ENCODE measurements at places on chromosomes 16 and 17. TPM values are rescaled to one million over a fixed set of nuclear protein-coding genes. Genes with fewer than 3 reads are reported as not detected.

Gene SLFN12L
- not detected for total RNA-seq

Gene MTSS2
- 42.3 TPM for total RNA-seq

- DNase-seq: no peak
Observed at GRCh38 chr17:19569785-19570543, 36.3 kb downstream of the SLC47A1 start.

DNA sequence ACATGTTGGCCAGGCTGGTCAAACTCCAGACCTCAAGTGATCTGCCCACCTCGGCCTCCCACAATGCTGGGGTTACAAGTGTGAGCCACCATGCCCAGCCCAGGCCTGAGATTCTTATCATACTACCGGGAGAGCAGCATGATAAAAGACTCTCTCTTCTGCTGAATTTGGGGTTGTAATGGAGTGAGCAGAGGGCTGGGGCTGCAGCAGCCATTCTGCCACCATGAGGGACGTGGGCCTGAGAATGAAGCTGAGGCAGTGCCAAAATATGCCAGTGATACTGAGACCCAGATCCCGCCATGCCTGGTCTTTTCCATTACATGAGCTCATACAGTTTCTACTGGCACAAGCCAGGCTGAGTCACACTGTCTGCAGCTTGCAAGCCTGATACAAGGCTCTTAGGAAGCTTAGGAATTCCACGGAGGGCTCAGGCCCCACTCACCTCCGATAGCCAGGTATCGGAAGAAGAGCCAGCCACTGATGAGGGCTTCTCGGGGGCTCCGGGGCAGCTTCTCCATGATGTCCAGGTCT lies 19.6 kb upstream of the P2RX1 start:
- DNase-seq: peak; percentile 11

DNA sequence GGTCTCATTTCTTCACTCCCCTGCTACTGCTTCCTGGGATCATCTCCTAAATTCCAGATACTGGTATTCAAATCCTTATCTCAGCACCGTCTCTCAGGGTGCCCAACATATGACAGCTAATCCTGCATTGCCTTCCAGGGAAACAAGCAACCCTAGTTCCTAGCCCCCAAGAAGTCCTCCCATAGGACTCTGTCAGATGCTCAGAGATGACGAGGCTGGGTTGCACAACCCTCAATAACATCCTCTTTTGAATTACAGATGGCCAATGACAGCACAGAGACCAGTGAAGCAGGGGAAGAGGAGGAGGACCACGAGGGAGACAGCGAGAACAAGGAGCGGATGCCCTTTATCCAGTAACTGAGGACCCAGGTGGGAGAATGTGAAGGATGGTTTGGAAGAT lies 45.0 kb upstream of the CLEC3A start:
- DNase-seq: no peak

Gene HYDIN
- not detected for total RNA-seq

- no peak for DNase-seq
Observed at GRCh38 chr16:50884066-50884860, 142.4 kb downstream of the CYLD start.

Gene SCGB1C2
- not detected for total RNA-seq

- DNase-seq: no peak
Observed at GRCh38 chr16:72221630-72222024, 49.7 kb upstream of the PMFBP1 start.

- DNase-seq: peak; percentile 85
Observed at GRCh38 chr17:61966191-61966590, 38.4 kb upstream of the INTS2 start.

- DNase-seq: no peak
Observed at GRCh38 chr16:57479976-57480753, 6.1 kb downstream of the DOK4 start.

DNA sequence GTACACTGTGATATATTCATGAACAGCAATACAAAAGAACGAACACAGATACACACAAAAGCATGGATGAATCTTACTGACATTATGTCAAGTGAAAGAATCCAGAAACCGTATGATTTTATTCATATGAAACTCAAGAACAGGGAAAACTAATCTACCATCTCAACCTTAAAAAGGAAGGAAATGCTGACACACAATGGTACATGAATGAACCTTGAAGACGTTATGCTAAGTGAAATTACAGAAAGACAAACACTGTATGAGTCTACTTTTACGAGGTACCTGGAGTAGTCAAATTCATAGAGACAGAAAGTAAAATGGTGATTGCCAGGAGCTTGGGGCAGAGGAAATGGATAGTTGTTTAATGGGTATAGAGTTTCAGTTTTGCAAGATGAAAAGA lies 8.7 kb upstream of the PRKCB start:
- no peak for DNase-seq

DNA sequence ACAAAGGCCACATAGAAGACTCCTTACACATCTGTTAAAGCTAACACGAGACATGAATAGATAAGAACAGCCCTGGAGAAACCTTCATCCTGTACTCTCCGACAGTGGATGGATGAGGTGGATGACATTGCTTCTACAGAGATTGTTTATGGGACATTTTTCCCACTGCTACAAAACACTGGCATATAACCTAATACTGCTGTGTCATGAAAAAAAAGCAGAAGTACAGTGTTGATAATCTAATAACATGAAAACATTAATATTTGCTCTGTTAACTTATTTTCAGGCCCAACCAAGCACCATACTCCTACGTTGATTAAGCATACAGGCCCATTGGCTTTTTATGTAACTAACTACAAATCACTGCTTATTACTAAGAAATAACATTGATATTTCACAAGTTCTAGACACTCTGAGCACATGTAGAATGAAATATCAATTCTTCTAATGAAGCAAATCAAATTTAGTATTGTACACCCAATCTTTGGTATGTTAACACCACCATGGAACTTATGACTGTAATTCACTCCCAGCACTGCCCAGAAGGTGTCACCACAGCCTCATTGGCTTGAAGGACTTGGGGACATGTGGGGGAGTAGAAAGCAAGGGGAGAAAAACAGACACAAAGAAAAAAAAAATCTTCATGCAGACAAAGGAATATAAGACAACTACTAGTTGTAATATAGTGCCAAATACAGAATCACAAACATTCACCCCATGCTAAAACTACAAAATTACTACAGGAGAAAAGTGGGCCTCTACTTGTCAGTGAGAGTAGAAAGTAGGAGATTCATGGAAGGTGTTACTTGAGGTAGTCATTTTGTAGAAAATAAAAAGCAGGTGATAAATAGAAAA lies 330.0 kb upstream of the PMFBP1 start:
- DNase-seq: peak; percentile 88

- no peak for DNase-seq
Observed at GRCh38 chr17:73851921-73852320, 207.7 kb upstream of the SDK2 start.

DNA sequence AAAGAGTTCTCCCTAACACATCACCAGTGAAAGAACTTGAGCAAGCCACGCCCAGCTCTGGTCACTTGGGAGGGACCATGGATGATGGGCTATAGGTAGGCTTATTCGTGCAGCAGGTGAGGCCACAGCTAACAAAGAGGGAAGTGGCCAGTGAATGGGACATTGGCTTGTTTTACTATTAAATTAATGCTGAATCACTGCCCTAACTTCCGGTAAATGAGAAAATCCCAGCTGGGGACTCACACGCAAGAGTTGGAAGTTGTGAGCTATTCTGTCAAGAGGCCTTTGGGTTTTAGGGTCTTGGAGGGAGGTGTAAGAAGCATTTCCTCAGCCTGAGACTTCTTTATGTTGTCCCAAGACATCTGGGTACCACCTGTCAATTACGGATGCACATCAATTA lies 315.3 kb downstream of the XYLT1 start:
- no peak for DNase-seq

Gene AFMID
- 46.3 TPM for total RNA-seq

DNA sequence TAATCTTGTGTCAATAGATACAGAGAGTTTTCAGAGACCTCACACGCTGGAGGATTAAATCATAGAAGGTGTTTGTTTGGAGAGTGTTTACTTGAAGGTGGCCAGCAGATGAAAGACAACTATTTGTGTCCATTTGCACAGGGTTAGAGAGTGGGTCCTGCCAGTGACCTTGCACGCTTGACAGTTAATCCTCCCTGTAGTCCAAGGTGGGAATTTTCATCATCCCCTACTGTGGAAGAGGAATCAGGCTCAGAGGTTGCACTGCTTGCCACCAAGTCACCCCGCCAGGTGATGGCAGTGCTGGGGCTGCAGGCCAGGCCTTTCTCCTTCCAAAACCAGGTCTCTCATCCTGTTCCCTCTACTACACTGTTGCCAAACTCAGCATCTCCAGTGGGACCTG lies 12.3 kb downstream of the CDH1 start:
- DNase-seq: no peak

Gene DNAI2
- total RNA-seq: not detected

DNA sequence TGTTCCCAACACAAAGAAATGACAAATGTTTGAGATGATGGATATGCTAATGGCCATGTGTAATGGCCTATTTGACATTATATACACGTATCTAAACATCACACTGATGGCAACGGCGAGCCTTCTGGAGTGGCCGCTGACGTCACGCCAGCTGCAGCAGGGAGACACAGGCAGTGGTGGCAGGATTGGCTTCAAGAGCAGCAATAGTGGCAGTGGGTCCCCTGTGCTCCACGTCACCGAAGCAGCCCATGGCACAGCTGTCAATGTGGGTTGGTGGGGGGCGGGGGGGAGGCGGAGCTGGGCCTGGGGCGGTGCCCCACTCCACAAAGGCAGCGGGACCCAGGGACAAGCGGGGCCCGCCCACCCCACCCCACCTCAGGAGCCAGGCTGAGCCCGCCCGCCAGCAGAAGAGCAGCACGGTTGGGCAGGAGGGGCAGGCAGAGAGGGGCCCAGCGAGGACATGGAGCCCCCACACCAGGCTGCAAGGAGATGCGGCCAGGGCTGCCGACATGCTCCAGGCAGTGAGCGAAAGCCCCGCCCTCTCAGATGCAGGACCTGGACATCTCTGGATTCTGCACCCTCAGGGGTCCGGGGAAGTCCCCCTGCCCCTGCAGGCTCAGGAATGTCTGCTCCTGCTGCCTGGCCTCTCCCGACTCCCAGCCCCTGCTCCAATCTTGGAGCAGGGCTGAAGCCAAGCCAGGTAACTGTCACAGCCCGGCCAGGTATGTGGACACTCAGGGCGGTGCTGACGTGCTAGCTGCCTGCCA lies 64.6 kb downstream of the USP32 start:
- no peak for DNase-seq

- no peak for DNase-seq
Observed at GRCh38 chr16:66254751-66255150, 111.7 kb upstream of the CDH5 start.

GRCh38 chr16:3488801-3489200 lies 6.5 kb downstream of the C16orf90 start:
- DNase-seq: no peak

Gene PSKH1
- 25.9 TPM for total RNA-seq

Gene KCTD19
- 0.44 TPM for total RNA-seq

DNA sequence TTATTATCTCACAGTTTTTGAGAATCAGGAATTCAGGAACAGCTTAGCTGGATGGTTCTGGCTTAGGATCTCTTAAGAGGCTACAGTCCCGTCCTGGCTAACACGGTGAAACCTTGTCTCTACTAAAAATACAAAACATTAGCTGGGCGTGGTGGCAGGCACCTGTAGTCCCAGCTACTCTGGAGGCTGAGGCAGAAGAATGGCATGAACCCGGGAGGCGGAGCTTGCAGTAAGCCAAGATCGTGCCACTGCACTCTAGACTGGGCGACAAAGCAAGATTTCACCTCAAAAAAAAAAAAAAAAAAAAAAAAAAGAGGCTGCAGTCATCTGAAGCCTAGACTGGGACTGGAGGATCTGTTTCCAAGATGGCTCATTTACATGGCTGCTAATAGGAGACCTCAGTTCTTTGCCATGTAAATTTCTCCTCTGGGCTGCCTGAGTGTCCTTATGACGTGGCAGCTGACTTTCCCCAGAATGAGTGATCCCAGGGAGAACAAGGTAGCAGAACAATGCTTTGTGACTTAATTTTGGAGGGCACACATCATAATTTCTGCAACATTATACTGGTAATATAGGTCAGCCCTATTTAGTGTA lies 95.8 kb upstream of the CORO6 start:
- no peak for DNase-seq

GRCh38 chr16:79573071-79573470 lies 27.5 kb downstream of the MAF start:
- DNase-seq: no peak

DNA sequence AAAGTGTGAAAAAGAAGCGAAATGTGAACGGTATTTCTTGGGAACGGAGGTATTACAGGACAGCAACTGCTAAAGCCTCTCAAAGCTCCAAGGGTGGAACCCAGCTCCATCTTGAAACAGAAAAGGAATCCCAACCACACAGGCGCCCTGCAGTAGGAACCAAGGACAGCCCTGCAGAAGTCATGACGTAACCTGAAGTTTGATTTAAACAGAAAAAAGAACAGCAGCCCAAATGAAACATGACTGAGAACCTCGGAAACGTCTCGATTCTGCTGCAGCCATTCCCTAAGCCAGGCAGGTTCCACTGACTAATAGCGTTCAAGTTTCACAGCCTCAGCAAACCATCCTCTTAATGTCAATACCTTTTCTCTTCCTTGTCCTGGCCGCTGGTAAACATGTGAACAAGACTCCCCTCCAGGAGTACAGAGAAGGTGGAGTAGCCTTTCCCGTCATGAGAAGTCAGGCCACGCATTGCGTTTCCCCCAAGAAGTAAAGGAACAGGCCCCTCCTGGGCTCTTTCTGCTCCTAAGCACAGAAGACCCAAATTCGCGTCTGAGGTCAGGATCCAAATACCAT lies 20.1 kb downstream of the SIAH1 start:
- DNase-seq: no peak

- peak; percentile 76 for DNase-seq
Observed at GRCh38 chr17:1486802-1487695, 5.4 kb downstream of the MYO1C start.

GRCh38 chr17:61072648-61073047 lies 327.0 kb upstream of the TBX2 start:
- no peak for DNase-seq

Gene HSPB9
- not detected for total RNA-seq

- DNase-seq: peak; percentile 73
Observed at GRCh38 chr16:69840975-69841374, 78.8 kb downstream of the WWP2 start.

- no peak for DNase-seq
Observed at GRCh38 chr16:24490866-24491265, 48.5 kb upstream of the RBBP6 start.

DNA sequence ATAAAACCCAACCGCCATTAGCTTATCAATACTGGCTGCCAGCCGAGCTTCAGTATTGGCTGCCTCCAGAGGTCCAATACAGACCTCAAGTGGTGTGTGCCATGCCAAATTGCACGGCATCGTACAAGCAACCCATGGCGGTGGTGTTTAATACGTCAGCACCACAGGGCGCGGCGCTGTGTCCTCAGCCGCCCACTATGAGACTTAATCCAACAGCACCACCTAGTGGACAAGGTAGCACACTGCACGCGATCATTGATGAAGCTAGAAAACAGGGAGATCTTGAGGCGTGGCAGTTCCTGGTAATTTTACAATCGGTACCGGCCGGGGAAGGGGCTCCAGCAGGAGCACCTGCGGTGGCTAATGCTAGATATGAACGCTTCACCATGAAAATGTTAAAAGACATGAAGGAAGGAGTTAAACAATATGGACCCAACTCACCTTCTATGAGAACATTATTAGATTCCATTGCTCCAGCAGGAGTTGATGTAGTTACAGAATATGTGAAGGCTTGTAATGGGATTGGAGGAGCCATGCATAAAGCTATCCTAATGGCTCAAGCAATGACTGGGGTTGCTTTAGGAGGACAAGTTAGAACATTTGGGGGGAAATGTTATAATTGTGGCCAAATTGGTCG lies 15.4 kb downstream of the FLYWCH1 start:
- DNase-seq: peak; percentile 81

Gene SULT1A1
- 0.62 TPM for total RNA-seq

GRCh38 chr16:81445143-81445961 lies 744 bp downstream of the CMIP start:
- peak; percentile 25 for DNase-seq

GRCh38 chr17:40678902-40679522 lies 14.0 kb upstream of the KRT222 start:
- DNase-seq: no peak

All from endothelial cell of umbilical vein (primary cell).